ENCODE measurements at places on chromosomes 16 and 17.

DNA sequence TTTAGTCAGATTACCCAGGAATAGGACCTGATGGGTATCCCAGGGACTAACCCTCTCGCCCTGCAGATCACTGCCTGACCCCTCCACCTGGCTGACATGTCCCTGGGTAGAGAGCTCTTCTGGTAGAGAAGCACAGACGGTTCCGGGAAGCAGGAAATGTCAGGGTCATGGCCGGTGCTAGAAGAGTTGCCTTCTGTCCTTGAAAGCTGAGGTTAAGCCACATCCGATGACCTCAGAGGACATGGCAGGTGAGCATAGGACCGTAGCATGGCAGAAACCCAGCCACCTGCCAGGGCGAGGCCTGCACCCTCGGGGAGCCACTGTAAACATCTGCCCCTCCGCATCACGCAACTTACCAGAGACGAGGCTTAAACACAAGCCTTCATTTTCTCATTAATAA lies 483.7 kb downstream of the SOX9 start:
- DNase-seq = no peak

DNA sequence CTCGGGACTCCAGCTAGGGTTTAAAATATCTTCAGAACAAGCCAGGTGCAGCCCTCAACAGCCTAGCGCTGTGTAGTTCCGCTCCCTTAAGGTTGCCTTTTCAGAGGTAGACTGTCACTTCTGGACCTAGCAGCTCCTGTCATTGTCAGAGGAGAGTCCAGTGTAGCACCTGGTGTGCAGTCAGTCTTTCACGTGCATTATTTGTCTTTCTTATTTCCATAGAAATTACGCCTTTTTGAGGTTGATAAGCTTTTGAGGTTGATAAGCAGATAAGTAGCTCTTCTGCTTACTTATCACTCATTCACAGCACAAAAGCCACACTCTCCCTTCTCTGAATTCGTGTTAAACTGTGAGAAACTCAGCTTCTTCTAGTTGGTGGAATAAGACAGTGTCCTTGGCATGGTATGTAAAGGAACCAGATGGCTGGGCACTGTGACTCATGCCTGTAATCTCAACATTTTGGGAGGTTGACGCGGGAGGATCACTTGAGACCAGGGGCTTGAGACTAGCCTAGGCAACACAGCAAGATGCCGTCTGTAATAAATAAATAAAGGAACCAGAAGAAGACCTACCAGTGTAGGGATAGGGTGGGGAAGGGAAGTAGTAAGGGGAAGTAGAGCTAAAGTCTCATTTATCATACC lies 10.2 kb downstream of the EEF2K start:
- no peak for DNase-seq

GRCh38 chr17:75428543-75429469 lies 23.3 kb upstream of the GRB2 start:
- no peak for DNase-seq

DNA sequence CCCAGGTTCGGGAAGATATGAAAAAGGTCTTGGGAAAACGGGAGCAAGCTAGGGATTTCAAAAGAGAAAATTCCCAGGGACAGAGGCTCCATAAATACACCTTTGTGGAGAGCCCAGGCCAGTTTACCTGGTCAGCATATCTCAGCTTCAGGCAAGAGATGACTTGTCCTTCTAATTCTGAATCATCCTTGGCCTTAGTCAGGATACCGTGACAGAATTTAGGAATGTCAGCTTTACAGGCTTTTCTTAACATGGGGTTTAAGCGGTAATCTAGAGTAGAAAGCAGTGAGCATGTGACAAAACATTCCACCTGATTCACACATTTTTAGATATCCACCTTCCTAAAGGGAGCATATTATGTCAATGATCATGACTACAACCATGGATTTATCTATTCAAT lies 41.1 kb upstream of the CLEC18B start:
- no peak for DNase-seq

DNA sequence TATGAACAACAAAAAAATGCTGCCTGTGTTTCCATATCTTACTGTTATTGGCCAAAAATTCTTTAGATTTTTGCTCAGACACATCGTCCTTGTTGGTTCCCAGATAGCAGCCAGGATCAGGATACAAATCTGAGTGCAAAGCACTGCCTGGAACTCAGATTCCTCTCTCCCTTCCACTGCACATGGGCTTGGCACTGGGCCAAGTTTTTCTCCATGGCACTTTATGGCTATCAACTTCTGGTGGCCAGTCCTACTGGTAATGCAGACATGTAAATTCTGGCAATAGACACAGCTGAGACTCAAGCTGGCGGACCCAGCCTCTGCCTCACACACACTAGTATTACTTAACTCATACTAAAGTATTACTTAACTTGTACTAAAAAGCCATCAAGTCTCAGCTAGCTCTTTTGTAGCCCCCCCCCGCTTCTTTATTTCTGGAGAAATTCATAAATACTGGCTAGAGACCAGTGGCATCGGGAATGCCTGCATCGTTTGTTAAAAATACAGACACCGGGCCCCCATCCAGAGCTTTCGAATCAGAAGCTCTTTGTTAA lies 181.2 kb upstream of the COX10 start:
- DNase-seq = no peak

DNA sequence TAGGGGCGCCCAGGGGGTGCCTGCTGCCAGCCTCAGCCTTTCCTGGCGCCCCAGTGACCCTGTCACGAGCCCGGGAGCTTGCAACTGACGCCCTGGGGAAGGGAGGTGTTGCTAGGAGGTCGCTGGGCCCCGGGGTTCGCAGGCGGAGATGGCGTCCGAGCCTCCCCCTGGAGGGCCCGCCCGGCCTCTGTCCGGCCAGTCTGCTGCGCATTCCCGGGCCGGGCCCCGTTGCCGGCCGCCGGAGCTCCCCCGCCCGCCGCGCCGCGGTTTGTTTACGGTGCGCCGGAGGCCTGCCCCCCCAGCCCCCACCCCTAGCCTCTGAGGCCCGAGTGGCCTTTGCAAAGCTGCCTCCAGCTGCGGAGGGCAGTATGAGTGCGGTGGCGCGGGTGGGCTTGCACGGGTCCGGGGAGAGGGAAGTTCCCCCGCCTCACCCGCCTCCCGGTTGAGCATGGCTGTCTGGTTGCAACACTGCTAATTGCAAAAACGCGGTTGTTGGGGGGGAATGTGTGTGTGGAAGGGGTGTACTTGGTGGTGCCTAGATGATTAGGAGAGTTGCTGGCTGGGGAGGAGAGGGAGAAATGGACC lies 514 bp downstream of the THRA start:
- DNase-seq = peak; percentile 76

DNA sequence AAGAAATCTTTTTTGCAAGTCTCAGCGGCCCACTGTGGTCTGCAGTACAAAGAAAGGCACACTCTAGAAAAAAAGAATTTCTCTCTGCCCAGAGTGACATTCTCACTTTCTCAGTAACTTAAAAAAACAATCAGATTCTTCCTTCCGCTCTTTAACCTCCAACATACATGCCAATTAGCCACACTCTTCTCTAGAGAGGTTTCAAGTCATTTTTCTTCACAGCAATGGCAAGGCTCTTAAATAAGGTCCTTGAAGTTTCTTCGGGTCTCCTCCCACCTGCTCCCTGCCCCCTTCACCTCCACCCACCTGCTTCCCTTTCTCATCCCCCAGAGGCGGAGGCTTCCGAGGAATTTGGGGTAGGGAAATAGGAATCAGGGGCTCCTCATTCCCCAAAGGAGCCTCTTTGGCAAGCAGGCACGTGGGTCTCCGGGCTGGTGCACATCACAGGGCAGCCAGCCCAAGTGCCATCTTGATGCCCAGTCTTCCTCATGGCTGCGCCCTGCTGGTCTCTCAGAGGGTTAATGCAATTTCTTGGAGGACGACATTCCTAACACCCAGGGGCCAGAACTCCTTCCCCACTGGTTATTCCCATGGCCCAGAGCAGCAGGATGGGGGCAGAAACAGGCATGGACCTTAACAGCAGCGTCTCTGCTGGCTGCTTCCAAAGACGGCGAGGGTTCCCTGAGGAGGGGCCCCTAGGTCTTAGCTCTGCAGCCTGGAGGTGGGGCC lies 855 bp upstream of the MEOX1 start:
- DNase-seq = peak; percentile 46

DNA sequence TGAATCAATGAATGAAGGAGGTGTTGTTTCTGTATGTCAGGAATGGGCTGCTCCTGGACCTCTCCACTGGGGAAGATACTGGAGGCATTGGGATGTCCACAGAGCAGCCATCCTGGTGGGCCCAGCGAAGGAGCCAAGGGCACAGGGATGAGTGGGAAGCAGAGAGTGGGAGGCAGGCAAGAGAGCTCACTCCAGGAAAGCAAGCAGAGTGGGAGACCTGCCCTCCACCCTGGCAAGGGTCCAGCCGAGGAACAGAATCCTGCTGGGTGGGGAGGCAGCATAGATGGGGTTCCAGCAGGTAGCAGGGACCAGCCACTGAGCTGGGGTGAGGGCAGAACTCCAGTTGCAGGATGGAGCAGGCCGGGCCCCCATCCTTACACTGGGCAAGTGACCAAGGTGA lies 71.9 kb upstream of the AMZ2 start:
- DNase-seq = no peak

DNA sequence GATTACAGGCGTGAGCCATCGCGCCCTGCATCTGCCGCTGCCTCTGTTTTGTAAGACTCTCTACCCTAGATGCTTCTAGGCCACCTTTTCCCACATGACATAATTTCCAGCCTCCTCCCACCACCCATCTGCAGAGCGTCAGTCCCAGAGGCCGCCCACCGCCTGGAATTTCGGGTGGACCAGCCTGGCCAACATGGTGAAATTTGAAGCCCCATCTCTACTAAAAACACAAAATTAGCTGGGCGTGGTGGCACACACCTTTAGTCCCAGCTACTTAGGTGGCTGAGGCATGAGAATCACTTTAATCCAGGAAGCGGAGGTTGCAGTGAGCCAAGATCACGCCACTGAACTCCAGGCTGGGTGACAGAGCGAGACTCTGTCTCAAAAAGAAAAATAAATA lies 5.1 kb upstream of the CIBAR2 start:
- DNase-seq = no peak

DNA sequence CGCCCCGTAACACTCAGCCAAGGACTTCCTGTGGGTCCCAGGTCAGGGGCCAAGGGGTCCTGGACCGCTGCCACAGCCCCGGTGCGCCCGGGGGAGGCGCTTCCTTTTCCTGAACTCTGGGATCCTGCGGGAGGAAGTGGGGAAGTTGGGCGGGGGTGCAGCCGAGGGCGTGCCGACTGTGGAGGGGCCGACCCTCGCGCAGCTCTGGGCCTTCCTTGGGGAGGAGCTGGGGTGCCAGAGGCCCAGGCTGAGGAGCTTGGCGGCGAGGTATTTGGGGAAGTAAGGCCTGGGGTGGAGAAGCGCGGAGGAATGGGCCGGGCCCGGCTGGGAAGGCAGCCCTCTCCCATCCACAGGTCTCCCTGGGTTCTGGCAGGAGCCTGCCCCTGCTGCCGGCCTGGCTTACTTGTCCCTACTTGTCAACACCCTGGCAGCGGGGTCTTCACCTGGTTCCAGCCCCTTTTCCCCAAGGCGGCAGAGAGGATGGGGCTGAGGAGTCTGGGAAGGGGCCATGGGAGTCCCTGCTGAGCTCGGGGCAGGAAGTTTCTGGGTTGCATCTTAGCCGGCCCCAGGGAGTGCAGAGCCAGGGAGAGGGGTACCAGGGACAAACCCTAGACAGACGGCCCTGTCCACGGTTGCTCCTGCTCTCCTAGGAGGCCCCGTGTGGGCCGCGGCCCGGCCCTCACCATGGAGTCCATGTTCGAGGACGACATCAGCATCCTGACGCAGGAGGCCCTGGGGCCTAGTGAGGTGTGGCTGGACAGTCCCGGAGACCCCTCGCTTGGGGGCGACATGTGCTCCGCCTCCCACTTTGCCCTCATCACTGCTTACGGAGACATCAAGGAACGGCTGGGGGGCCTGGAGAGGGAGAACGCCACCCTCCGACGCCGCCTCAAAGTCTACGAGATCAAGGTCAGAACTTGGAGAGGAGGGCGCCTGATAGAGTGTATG lies 1.7 kb downstream of the TBKBP1 start:
- DNase-seq = peak; percentile 45

- DNase-seq = no peak
Measured at GRCh38 chr17:76145231-76146052, 4.4 kb upstream of the FOXJ1 start.

DNA sequence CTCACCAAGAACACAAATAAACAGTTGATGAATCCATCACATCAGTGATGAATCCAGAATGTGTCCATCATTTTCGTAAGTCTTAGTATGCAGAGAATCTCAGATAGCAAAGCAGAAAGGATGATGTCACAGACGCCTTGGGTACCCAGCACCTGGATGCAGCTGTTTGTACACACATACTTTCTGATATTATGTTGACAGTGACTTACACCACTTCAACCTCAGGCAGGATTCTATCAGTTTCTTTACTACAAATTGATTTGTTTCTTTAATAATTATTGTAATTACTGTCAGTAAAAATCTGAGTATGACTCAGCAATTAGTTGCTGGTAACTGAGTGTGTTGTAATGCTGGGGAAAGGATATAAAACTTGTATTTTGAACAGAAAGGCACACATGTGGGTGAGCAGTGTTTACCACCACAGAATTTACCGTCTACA lies 159.8 kb downstream of the RPTOR start:
- no peak for DNase-seq

DNA sequence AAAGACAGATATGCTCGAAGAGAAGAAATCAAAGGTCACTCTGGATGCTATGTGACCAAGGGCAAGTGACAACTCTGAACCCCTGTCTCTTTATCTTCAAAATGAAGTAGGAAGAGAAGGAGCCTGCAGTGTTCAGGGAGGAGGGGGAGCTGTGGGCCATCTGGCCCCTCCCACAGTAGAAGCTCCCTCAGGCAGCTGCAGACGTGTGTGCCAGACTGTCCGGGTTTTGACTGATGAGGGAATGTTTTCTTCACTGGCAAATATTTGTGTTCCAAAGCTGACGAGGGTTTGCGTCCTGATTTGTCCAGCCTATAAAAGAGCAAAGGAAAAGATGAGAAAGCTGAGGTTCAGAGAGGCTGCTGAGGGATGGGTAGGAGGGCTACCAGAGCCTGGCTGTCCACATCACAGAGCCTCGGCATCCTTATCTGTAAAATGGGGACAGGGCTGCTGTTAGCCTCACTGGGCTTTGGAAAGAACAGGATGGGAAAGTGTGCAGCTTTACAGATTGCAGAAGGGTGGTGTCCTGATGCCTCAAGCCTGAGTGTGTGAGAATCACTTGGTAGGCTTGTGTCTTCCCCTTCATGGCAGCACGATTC lies 1.8 kb upstream of the GINS2 start:
- DNase-seq = no peak

- no peak for DNase-seq
Measured at GRCh38 chr16:84194470-84195200, 3.7 kb downstream of the ADAD2 start.
